Activated CD8-positive, alpha-beta T cell treated with anti-CD3 and anti-CD28 coated beads for 36 hours (primary cell): ENCODE measurements at places on chromosomes 1 and 21. TPM values are rescaled to one million over a fixed set of nuclear protein-coding genes. Genes with fewer than 3 reads are reported as not detected.

GRCh38 chr1:48251821-48252220, 29.3 kb downstream of the SLC5A9 start:
- peaks cover 10% of the 10 kb centered on the region for H3K27me3 ChIP-seq
- DNase-seq, result no peak
- H3K27ac ChIP-seq, result no peak overlapping the region
- H3K4me1 ChIP-seq, result no peaks in the 10 kb centered on the region
- H3K36me3 ChIP-seq, result no peaks in the 10 kb centered on the region

DNA sequence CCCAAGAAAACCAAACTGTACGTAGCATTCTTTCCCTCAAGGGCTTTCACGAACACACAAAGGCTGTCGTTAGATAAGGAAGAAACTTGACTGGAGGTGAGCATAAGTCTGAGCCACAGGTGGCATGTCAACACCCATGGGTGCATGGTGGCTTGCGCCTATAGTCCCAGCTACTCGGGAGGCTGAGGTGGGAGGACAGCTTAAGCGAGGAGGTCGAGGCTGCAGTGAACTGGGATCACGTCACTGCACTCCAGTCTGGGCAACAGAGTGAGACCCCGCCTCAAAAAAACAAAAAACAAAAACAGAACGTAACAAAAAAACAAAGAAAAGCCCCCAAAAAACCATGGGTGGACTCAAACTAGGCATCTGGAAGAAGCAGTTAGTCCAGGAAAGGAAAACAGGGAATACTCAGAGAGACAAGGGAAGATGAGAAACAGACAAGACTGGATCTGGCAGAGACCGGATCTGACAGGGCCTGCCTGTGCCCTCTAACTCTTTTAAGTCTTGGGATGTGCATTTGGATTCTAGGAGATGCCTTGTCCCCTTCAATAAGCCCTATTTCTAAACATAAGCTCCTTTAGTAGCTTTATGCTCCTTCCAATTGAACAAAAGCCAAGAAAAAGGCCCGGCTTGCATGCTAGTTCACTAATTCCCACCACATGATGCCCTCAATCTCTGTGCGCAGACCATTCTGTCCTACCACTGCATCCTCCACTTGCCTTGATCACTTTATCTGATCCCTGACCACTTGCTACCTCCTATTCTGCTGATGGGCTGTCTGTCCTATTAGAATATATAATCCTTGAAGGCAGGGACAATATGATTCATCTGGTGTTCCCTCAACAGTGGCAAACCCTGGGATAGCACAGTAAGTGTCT, 73.8 kb downstream of the APP start:
- no peak for DNase-seq
- H3K36me3 ChIP-seq, result peaks cover 3% of the 10 kb centered on the region
- no peak overlapping the region for H3K4me3 ChIP-seq

GRCh38 chr1:113040041-113040440, 33.0 kb upstream of the LRIG2 start:
- no peak overlapping the region for H3K4me3 ChIP-seq
- no peak overlapping the region for H3K27ac ChIP-seq
- DNase-seq, result no peak
- peaks cover 2% of the 10 kb centered on the region for H3K27me3 ChIP-seq

DNA sequence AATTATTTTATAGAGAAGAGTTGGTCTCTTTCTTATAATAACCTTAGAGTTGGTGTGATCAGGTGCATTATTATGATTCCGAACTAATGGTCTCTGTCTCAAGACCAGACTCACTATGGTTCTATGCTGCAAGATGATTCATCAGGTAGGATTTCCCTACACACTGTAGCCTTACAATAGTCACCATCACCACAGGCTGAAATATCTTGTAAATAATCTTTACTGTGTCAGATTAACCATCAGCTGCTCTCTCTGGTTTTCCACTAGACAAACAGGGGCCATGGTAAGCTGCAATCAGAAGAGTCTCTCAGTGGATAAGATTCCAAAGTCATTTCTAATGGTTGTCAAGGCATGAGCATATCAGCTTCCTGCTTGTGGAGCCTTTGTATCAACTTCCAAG, 4.4 kb upstream of the GBP4 start:
- H3K4me3 ChIP-seq, result no peak overlapping the region
- H3K27ac ChIP-seq, result no peak overlapping the region

The OR2T11 gene
- total RNA-seq, result not detected

DNA sequence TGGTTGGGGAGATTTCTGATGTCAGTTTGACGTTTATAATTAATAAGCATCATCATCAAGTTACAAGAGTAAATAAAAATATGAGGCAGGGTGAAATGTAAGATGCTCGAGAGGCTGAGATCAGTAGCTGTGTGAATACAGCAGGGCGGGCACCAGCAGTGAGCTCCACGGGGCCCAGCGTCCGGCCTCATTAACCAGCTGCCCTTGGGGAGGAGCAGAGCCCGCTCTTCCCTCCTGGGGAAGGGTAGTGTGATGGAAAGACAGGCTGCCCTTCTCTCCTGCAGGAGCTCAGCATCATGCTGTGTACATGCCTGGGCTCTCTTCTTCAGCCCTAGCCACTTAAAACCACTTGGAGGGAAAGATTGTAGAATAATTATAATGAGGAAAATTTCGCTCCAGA, 23.4 kb downstream of the PDE9A start:
- no peak overlapping the region for H3K27ac ChIP-seq
- H3K27me3 ChIP-seq, result no peaks in the 10 kb centered on the region
- H3K4me3 ChIP-seq, result no peak overlapping the region
- DNase-seq, result no peak
